ENCODE measurements at places on chromosomes 11 and 22. TPM values are rescaled to one million over a fixed set of nuclear protein-coding genes. Genes with fewer than 3 reads are reported as not detected.

The TOM1 gene
- 21.7 TPM for total RNA-seq

The KIRREL3 gene
- not detected for total RNA-seq

The INS gene
- total RNA-seq: not detected

DNA sequence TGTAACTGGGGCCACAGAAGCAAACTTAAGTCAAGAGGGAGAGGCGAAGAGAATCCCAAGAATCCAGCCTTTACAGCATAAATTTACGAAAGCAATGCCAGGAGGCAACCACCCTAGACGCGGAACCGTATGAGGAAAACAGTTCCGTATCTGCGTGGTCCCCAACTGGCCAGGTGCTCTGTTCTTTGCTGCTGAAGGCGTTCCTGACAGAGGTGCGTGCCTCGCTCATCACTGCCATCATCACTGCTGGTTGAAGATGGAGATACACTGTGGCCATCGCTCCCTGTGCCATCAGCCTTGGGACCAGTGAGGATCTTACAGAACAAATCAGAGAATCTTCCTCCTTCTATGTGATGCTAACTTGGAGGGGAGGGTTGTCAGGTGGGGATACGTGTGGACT is 270.5 kb upstream of the B3GAT1 start:
- no peaks in the 10 kb centered on the region for H3K4me1 ChIP-seq
- no peaks in the 10 kb centered on the region for H3K36me3 ChIP-seq
- no peaks in the 10 kb centered on the region for H3K27me3 ChIP-seq
- no peak overlapping the region for H3K27ac ChIP-seq
- DNase-seq: no peak
- no peak overlapping the region for H3K4me3 ChIP-seq

- H3K27me3 ChIP-seq: no peaks in the 10 kb centered on the region
- H3K27ac ChIP-seq: no peak overlapping the region
Observed at GRCh38 chr11:7004482-7004881, 15.7 kb downstream of the ZNF214 start.

- H3K27ac ChIP-seq: no peak overlapping the region
- peaks cover 7% of the 10 kb centered on the region for H3K4me1 ChIP-seq
- H3K36me3 ChIP-seq: no peaks in the 10 kb centered on the region
Observed at GRCh38 chr11:35141071-35141470, 2.1 kb downstream of the CD44 start.

All from Karpas-422 (cell line).